SJSA1 (cell line): ENCODE measurements at places on chromosomes 12 and 14.

DNA sequence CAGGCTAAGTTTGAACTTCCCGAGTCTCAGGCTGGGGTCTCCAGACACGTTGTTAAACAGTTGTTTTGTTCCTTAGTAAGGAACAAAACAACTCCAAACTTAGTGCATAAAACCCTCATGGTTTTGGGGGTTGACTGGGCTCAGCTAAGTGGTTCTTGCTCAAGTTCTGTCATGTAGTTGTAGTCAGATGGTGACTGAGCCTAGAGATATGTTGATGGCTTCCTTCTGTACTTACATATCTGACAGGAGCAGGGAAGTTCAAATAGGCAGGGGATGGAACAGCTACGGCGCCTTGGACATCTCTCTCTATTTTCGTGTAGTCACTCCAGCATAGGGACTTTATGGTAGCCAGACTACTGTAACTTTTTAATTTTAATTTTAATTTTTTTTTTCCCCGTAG is 45.7 kb downstream of the SPATS2 start:
- no peak for DNase-seq

GRCh38 chr14:74852922-74853530 is 22.9 kb downstream of the PROX2 start:
- DNase-seq, result no peak

DNA sequence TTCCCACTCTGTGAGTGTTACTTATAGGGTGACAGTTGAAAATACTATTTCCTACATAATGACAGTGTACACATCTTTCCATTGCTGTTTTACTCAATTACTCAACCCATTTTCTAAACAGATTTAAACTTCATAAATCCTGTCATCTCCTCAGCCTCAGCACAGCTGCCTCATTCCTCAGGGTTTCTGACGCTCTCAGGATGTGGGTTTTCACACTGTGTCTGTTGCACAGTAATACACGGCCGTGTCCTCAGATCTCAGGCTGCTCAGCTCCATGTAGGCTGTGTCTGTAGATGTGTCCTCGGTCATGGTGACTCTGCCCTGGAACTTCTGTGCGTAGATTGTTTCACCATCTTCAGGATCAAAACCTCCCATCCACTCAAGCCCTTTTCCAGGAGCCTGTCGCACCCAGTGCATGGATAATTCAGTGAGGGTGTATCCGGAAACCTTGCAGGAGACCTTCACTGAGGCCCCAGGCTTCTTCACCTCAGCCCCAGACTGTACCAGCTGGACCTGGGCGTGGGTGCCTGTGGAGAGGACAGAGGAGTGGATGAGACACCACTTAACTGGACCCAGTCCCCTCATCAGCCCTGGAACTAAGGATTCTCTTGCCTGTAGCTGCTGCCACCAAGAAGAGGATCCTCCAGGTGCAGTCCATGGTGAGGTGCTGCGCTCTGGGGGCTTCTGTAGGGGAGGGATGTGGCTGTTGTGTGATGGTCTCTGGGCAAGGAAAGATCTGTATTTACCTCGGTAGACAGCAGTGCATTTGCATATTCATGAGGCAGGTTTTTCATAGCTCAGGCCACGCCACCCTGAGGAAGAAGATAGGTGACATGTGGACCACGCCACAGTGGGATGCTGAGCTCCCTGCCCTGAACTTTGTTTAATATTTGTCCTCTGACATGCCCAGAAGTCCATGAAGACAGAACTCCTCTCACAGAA is 750.2 kb downstream of the TMEM121 start:
- DNase-seq, result no peak

DNA sequence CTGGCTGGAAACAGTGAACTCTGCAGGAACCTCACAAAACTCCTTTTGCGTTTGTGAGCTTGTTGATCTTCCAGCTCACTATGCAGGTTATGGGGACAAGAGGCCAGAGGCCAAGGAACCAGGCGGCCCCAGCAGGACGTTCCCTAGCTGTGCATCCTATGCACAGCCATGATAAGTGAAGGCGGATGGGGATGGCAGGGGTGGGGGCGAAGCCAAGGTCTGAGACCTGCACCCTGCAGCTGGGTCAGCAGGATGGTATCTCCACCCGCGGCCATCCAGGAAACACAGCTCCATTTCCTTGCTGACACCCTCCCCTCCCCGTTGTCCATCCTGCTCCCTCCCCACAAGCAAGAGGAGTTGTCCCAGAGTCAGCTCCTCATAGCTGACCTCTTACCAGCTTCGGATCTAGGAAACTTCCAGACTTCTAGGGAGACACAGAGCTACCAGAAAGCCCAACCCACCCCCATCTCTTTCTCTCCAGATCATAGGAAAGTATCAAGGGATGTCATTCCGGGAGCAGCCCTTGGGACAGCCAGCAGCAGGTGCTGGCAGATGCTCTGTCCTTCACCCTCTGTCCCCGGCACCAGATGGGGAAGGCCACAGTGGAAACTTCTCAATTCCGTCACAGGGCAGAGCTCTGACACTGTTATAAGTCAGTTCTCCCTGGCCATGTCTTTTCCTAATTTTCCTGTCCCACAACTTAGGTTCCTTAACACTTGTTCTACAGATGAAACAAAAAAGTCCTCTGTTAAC is 9.4 kb downstream of the ZBTB39 start:
- no peak for DNase-seq

DNA sequence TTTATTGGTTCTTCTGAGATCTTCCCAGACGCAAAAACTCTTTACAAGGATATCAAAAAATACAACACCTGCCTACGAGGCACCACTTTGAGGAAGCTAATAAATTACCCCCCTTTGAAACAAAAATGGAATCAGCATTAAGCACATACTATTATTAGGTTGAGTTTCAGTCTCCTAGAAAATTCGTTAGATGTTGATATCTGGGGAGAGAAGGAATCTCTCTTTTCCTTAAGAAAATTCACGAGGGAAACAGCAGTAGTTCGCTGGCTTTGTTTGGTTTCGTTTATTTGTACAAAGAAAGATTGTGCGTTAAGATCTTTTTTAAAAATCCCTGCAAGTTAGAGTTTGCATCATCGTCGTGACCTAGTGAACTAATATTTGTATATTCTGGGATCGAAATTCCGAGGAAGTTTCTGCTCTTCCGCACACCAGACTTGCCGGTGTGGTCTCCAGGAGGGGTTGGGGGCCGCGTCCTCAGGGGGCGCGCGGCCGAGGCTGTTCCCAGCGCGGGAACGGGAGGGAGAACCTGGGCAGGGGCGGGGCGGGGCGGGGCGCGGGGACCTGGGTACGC is 12.1 kb downstream of the NKX2-1 start:
- DNase-seq, result no peak

DNA sequence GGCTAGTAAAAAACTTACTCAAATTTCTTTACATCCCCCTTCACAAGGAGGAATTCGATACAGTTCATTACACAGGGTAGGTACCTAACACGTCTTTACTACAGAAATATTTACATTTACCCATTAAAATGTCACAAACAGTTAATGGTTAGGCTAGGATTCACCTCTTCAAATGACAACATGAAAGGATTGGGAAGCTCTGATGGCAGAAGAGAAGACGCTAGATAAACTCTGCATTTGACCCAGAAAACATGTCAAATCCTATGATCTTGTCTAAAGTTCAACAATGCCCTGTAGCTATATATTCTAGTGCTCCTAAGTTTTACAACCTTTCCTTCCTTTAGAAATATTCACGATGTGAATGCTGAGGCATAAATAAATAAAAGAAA is 64.8 kb downstream of the DENND5B start:
- no peak for DNase-seq
